ENCODE measurements at places on chromosomes 5 and 9.

DNA sequence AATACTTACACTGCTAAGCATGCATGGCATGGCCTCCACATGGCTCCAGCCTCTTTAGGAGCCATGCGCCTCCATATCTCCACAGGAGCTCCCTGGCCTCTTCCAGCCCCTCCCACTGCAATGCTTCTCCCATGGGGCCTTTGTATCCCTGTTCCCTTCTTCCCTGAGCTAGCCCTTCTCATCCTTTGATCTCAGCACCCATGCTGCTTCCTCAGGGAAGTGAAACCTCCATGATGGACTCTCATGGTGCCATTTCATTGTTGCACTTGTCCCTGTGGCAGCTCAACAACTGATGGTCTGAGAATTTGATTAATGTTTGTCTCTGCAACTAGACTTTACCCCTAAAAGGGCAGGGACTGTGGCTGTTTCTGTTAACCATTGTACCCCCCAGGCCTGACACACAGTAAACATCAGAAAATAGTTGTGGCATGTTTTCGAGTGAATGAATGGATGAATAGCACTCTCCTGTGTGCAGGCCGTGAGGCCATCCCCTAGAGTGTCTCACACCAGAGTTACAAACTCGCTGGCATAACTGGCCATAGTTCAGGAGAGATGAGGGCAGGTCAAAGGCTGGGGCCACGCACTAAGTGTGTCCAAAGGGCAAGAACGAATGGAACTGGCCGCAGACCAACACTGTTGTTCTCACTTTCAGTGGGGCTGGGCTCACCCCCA, 6.6 kb downstream of the IDNK start:
- DNase-seq = no peak

DNA sequence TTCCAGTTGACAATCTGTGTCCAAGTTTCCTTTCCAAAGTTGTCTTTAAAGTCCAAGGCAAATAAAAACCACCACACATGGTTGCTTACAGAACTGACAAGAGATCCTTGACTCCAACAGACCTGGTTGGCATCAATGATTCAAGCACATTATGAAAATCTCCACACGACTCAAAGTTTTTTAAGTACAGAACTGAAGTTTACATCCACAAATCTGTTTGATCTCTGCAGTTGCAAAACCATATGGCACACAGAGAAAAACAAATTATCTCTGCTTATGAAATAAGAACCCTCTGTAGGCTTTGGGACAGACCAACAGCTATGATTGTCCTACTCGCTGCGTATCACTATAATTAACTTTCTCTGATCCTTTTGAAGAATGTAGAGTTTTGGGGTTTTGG, 60.8 kb downstream of the MLLT3 start:
- DNase-seq = no peak

- no peak for DNase-seq
Measured at GRCh38 chr9:36961051-36961450, 73.0 kb downstream of the PAX5 start.

DNA sequence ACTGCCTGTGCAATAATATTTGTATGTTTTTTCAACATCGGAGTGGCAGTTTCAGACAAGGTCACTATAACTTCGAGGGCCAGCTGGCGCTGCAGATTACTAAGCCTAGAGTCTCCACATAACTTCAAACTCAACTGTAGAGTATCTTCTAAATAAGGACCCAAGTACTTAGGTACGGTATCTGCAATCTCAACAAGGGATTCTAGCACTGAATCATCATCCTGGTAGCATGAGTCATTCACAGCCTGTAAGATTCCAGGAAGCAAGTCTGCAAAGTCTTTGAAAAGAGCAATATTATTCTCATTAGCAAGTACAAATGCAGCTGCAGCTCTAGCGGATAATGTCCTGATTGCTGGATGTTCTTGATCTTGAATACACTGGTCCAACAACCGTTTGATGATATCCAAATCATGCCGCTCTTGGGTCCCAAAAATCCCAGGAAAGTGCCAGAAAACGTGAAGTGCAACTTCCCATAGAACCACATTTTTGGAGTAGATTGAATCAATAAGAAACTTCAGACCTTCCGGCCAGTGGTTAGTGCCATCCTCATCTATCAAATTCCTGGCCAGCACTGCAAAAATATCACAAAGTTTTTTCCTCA, 654 bp downstream of the RANBP6 start:
- DNase-seq = no peak

DNA sequence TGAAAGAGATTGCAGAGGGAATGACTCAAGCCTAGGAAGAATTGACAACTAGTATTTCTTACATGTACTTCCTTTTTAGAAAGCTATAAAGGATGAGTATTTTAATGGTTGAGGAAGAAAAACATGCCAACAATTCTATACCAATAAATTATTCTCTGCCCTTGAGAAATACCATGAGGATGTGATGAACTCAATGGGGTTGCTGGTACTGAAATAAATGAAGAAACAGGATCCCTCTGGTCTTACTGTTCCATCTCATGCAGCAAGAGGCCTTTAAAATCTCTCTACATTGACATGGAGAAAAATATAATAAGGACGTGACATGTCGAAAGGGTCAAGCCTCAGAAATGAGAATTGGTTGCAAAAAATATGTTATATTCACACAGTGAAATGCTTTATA, 477.3 kb downstream of the GABRG2 start:
- no peak for DNase-seq

GRCh38 chr5:115842089-115842935, 577 bp downstream of the AP3S1 start:
- DNase-seq = no peak

DNA sequence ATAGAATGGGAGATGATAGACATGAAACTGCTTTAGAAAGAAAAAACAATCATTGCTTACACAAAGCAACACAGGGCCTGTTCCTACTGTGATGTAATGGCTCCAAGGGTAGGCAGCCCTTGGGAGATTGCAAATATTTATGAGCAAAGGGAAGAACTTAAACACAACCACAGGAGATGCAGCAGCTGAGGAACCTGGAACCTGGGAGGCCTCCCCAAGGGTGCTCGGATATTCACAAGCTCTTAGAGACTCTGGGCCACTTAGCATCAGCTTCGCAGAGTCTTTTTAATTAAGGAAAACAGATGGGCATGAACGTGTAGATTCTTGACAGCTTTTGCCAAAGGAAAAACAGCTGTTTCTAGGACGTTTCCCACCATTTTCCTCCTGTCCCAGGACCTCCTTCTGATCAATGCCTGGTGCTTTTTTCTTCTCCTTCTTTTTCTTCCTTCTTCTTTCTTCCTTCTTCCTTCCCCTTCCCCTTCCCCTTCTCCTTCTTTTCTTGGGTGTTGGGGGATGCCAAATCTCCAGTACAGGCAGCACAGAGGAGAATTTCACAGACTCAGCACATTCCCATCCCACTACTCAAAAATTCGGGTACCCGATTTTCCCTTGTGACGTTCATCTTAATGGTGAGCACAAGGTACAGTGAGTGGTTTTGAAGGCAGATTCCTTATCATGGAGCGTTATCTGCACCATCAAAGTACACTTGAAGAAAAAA, 28.1 kb upstream of the TCF7 start:
- no peak for DNase-seq

DNA sequence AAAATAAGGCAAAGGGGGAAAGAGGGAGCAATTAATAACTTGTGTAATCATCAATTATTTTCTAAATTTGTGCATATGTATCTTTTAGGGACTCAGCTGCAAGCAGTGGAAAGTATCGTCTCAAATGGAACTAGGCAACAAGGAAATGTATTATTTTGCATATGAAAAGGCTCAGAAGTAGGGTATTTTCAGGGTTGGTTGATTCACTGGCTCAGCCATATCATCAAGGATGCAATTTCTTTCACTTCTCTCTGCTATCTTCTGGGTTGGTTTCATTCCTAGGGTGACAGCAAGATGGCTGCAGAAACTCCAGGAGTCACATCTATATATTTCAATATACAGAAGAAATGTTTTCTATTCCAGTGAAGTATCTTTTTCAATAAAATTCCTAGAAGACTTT, 509.8 kb downstream of the DMAC1 start:
- no peak for DNase-seq

DNA sequence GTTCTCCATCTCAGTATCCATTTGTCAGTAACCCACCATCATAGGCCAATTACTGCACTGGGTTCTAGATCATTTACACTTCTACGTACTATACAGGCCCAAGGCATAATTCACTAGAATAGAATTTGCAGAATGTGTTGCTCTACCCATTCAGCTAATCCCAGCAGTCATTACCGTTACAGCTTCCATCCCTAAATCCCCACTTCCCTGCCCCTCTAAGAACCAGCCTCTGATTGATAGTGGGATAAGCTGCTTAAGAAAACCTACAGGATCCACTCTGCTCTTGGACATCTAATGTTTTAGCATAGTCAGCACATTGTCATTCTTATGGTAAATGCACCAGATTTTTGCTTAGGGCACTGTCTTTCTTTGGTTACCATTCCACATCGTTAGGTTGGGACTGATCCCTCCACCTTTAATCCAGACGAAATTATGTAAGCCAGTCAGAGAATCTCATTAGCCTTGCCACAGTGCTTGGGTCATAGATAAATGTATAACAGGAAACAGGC, 39.3 kb upstream of the CHD1 start:
- no peak for DNase-seq
